ENCODE measurements at places on chromosomes 7 and 10.

- DNase-seq, result no peak
Measured at GRCh38 chr7:137633133-137633532, 213.6 kb downstream of the DGKI start.

GRCh38 chr10:96365571-96365970 is 6.8 kb upstream of the OPALIN start:
- no peak for DNase-seq

GRCh38 chr10:67662415-67662814 is 33.6 kb downstream of the CTNNA3 start:
- no peak for DNase-seq

- no peak for DNase-seq
Measured at GRCh38 chr10:95408983-95409873, 118.4 kb upstream of the PDLIM1 start.

GRCh38 chr7:151311294-151311864 is 30.2 kb upstream of the NUB1 start:
- DNase-seq, result no peak

- no peak for DNase-seq
Measured at GRCh38 chr7:41205600-41205999, 497.3 kb downstream of the INHBA start.

- no peak for DNase-seq
Measured at GRCh38 chr7:137634356-137634755, 212.4 kb downstream of the DGKI start.

DNA sequence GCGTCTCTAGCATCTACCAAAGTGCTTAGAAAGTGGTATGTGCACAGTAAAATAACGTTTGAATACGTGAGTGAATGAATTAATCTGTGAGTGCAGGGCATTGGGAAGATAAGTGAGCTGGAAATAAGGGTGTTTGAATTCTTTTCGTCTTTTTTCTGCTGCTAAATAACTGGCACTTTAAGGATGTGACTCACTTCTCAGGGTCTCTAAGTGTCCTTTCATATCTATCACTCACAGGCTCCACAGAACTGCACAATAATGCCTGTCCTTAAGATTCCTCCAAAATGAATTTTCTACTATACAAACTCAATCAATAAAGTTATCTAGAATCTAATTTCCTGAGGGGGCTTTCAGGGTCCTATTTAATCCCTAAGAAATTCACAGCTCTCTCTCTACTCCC is 3.2 kb upstream of the DGKB start:
- DNase-seq, result peak; percentile 33

DNA sequence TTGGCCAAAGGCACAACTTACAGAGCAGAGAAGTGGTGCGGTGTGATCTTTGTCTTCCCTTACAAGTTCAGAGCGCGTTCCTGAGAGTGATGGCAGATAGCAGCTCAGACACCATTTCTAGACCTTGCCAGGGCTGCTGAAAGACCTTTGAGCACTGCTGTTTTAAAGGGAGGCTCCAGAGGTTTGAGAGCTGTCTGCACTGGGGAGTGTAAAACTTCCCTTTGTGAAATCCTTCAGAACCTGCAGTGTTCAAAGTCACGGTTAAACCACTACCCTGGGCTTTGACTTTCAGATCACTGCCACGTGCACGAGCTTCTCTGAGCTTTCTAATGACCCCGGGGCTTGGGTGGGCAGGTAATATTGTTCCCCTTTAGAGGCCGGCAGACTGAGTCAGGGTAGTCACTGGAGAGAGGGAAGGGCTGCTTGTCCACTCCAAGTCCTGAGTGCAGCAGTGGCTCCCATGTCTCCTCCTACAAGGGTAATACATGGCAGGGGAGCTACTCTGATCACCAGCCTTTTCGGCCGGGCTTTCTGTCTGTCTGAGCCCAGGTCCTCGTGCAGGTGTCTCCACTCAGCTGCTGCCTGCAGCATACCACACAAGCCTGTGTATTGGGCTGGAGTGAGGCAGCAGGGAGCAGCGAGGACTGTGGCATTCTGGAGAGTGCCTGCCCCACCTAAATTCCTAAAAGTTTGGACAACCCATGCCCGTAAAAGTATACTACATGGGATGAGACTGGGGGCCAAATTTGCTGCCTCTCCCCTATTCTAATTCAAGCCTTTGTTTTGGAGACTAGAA is 63.3 kb downstream of the ZMIZ1 start:
- no peak for DNase-seq

DNA sequence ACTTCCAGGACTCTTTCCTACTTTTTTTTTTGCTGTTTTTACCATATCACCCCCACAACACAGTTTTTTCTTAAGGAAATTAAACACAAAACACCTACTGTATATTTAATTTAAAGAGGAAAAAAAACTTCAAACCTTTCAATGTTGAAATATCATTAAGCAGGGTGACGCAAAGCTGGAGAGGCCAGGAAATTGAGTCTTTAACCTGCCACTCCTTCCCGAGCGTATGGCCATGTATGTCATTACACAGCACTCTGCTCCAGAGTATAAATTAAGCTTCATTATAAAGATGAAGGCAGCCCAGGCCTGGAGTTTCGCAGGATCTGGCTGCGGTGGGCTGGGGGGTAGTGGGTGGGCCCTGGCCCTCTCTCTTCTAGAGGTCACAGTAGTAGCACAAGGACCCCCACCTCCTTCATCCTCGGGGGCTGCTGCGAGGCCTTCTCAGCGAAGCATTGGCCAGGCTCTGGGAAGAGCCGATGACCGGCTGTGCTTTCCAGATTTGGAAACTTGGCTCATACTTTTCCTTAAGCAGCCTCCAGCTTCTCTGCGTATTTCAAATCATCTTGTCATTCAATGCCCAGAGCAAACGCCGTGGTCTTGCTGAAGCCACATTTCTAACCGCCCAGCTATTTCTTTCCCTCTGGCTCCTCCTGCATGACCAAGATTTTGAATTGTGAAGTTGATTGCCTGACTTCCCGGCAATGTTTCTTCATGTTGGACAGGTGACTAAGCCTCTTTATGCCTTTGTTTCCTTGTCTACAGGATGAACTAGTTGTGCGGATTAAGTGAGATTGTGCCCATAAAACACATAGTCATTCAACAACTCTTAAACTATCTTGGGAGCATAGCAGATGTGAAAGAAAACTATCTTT is 765.1 kb downstream of the SUGCT start:
- DNase-seq, result no peak

GRCh38 chr7:11931307-11931706 is 99.3 kb upstream of the THSD7A start:
- DNase-seq, result no peak

DNA sequence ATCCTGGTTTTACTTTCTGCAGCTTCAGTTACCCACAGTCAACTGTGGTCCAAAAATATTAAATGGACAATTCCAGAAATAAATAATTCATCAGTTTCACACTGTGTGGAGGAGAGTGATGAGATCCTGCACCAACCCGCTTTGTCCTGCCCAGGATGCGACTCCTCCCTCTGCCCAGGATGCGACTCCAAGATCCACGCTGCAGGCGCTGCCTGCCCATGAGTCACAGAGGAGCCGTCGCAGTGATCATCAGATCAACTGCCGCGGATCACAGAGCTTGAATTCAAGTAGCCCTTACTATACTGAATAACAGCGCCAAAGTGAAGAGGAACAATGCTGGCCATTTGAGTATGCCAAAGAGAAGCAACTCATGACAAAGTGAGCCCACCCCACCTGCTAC is 61.5 kb downstream of the GRB10 start:
- no peak for DNase-seq

DNA sequence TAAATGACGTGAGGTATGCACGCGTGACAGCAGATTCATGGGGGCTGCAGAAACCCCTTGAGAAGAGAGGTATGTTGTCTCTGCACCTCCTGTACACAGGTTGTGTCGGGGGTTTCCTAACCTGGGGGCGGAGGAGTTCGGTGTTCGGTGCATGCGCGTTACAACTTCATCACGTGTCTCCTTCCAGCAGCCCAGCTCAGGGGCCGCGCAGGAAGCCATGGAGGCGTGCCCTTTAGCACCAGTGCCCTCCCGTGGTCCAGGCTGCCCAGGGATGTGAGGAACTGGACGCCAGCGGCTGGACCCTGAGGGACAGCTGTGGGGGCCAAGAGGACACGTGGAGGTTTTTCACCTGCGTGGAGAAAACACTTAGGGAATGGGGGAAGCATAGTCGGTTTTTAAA is 186.4 kb downstream of the EBF3 start:
- DNase-seq, result no peak

- no peak for DNase-seq
Measured at GRCh38 chr10:106980495-106981451, 183.7 kb downstream of the SORCS1 start.

- DNase-seq, result no peak
Measured at GRCh38 chr7:128701062-128701785, 29.1 kb downstream of the GARIN1A start.

DNA sequence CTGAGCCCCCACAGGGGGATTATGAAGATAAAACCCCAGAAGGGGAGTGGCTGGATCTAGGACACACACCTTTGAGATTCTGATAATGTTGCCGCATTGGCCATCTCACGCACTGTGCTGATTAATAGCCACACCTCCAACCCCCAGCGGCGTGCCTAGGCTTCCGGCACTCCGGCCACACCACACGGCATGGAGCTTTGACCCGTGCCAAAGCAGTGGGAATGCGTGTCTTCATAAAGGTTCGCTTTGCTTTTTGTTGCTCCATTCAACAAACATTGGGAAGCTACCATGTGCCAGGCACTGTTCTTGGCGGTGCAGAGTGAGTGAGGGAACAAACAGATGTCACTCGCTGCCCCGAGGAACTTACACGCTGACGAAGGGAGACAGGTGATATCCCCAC is 117.6 kb downstream of the TCERG1L start:
- DNase-seq, result no peak

GRCh38 chr10:43502931-43503330 is 66.0 kb downstream of the ZNF487 start:
- DNase-seq, result no peak

- DNase-seq, result no peak
Measured at GRCh38 chr7:26188206-26188956, 12.2 kb downstream of the HNRNPA2B1 start.

- no peak for DNase-seq
Measured at GRCh38 chr10:15290150-15290549, 80.9 kb downstream of the FAM171A1 start.

- DNase-seq, result no peak
Measured at GRCh38 chr10:67140641-67141040, 214.8 kb downstream of the LRRTM3 start.

- DNase-seq, result no peak
Measured at GRCh38 chr7:129556607-129557133, 54.3 kb downstream of the SMKR1 start.

DNA sequence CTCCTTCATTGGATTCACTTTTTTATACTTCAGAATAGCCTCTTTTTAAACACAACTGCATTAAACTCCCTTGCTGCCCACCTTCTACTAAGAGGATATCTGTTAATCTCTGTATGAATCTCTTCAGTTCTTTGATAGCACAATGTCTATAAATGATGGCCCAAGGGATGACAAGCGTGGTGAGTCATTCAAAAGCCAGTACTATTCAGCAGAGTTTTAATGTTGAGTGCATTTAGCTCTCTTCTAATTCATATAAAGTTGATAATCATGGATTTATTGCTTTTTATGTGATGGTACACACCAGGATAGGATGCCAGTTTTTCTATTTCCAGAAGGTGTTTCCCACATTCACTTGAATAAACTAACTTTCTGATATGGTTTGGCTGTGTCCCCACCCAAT is 57.4 kb upstream of the HECTD2 start:
- no peak for DNase-seq

DNA sequence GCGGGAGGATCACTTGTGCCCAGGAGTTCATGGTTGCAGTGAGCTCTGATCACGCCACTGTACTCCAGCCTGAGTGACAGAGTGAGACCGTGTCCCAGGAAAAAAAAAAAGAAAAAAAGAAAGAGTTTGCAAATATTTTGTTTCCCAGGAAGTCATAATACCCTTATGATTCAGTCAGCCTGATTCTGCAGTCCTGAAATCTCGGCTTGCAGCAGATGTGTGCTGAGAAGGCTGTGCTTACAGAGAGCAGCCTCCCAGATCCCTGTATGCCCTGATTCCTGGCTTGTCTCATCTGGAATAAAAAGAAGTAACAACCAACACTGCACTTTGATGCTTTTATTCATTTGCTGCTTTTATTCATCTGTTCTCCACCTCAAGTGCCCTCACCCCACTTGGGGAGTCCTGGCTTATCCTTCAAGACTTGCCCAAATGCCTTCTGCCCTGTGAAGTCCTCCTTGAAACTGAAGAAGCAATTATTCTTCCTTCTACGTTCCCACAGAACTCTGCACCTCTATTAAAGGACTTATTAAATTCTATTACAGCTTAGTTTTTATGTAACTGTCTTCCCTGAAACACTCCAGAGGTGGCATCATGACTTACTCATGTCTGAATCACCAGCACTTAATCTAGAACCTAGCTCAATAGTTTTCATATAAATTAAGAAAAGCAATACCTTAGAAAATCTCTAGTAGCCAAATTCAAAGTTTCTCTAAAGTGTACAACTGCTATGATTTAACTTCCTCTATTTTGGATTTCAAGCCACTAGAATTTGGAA is 27.7 kb upstream of the BPGM start:
- no peak for DNase-seq

DNA sequence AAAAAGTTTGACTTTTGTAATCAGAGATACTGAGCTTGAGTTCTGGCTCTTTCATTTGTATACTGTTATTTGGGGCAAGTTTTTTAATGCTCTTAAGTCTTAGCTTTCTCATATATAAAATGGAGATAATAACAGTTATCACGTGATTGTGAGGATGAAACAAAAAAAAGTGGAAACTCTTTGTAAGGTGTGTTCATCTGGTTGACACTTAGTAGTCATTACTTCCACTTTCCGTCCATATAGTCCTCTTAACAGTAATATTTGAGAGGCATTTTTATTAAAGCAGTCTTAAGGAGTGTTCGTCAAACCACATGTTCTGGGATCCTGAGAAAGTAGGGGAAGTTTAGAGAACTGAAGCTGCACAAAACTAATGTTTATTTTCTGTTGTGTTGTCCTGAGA is 65.6 kb downstream of the PTEN start:
- no peak for DNase-seq

DNA sequence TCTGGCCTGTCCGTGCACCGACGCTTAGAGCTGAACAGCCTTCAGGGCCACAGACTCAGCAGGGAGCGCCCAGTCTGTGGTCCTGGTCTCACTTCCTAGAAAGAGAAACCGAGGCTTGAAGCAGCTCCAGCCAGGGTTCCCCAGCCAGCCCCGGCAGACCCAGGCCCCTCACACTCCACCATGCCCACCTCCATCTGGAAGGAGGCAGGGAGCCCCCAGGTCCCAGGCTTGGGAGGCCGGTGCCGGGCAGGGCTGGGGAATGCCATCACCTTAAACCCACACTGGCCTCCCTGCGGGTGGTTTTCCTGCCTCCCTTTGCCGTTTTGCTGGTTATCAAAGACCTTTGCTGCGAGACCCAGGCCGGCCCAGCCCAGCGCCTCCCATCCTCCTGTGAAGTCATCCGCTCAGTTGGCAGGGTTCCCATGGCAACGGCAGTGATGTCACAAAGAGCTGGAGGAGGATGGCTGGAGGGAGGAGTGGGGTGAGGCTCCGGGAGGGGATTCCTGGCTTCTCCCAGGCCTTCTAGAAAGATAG is 24.0 kb downstream of the ELFN1 start:
- DNase-seq, result peak; percentile 75

Measured in NCI-H1417 (cell line).